ENCODE measurements at places on chromosomes 2 and 18.
A peak's percentile ranks its signal among the peaks of the same experiment; 100 is the strongest.

DNA sequence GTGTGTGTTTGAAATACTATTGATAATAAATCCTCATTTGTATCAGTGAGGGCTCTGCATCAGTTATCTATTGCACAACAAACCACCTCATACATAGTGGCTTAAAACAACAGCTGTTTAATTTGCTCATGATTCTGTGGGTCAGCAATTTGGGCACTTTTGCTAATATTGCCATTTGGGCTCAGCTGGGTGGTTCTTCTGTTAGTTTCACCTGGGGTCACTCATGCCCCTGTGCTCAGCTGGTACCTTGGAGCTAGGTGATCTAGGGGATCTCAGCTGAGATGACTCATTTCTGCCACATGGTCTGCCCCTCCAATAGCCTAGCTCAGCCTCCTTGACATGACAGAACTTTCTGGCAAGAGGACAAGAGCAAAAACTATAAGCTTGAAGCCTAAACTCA, 126.3 kb downstream of the LYPD6B start:
- DNase-seq = no peak

DNA sequence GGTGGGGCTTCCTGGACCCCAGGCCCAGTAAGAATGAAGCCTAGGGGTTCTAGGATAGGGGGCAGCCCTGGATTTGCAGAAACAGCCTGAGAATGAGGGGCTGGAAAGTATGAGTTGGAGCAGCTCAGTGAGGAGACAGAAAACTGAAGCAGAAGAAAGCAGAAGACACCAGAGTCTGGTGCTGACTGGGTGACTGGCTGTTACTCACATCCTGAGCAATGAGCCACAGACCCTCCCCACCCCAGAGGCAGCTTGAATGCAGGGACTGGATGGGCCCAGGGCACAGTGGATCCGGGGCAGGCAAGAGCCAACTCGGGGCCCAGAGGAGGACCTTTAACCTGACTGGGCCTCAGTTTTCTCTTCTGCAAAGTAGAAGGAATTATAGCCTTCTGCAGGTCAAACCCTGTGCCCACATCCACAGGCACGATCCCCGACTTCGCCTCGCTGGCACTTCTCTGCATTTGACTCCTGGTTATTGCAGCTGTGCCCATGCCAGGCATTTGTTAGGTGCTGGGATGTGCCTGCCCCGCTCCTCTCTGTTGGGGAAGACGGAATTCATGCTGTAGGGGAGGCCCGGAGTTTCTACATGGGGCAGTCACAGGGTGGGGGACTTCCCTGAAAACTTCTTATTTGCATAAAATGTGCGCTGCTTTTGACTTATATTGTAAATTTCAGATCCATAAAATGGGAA, 8.5 kb downstream of the STEAP3 start:
- DNase-seq = no peak

DNA sequence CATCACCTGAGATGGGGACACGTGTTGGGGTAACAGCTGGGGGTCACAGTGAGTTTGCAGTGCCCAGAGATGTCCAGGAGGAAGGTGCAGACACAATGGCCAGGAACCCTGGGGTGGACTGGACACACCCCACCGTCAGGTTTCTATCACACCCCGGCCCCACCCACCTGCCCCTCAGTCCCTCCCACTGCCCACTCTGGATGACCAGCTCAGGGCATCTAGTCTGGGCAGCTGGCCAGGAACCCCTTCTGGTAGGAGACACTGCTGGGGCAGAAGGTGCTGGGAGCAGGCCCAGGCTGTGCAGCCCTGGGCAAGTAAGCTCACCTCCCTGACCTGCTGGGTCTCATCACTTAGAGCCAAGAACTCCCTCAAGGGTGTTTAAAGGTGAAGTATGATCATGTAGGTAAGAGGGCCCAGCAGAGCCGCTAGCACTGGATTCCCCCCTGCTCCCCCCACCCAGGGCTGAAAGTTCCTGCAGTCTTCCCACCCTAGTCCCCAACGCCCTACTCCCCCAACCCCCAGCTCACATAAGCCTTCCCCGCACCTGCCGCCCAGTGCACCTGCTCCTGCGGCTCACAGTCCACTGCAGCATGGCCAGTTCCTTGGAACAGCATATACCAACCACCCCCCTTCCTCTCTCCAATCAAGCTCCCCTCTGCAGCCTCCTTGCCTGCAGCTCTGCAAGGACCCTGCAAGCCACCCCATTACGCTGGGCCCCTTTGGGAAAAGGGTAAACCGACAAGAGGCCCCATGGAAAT, 17.3 kb downstream of the BIN1 start:
- DNase-seq = no peak

GRCh38 chr2:239375278-239376061, 25.4 kb downstream of the HDAC4 start:
- no peak for DNase-seq

DNA sequence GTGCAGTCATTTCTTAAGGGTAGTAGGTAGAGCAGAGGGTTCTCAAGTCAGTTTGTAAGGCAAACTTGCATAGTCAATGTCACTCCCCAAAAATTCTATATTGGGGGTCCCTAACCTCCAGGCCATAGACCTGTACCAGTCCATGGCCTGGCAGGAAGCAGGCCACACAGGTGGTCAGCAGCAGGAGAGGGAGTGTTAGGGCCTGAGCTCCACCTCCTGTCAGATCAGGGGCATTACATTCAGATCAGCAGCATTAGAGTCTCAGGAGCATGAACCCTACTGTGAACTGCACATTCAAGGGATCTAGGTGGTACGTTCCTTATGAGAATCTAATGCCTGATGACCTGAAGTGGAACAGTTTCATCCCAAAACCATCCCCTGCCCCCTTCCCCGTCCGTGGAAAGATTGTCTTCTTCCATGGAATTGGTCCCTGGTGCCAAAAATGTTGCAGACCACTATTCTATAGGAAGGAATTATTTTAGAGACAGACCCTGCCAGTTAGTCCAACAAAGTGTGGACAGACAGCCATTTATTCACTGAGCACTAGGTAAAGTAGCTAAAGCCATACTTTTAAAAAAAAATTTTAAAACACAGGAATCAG, 6.7 kb downstream of the COA5 start:
- DNase-seq = peak; percentile 35

DNA sequence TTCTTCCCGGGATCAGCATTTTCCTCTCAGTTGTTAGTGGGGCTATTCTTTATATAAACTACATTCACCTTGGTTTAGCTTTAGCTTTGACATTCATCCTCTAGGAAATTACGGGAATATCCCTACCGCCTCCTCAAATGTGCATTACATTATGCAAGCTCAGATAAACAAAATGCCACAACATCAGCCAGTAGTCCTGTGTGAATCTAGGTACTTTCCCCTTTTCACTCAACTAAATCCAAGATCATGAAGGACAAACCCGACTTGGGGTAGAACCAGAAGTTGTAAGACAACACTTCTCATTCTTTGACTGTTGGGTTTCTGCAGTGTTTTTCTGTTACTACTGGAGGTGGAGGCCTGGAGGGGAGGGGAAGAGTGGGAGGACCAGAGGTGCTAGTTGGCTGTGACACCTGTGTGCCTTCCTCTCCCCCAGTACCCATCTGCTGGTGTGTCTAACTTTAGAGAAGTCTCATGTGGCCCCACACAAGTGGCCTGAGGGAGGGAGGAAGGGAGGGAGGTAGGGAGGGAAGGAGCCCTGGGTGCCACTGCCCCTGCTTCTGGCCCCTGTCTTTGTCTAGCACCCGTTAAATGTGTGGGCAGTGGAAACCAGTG, 84.8 kb upstream of the BCL2L11 start:
- no peak for DNase-seq

GRCh38 chr2:205188239-205189138, 493.8 kb upstream of the NRP2 start:
- DNase-seq = no peak

- no peak for DNase-seq
These were observed 57.9 kb upstream of the MSH2 start for GRCh38 chr2:47344890-47345589.

DNA sequence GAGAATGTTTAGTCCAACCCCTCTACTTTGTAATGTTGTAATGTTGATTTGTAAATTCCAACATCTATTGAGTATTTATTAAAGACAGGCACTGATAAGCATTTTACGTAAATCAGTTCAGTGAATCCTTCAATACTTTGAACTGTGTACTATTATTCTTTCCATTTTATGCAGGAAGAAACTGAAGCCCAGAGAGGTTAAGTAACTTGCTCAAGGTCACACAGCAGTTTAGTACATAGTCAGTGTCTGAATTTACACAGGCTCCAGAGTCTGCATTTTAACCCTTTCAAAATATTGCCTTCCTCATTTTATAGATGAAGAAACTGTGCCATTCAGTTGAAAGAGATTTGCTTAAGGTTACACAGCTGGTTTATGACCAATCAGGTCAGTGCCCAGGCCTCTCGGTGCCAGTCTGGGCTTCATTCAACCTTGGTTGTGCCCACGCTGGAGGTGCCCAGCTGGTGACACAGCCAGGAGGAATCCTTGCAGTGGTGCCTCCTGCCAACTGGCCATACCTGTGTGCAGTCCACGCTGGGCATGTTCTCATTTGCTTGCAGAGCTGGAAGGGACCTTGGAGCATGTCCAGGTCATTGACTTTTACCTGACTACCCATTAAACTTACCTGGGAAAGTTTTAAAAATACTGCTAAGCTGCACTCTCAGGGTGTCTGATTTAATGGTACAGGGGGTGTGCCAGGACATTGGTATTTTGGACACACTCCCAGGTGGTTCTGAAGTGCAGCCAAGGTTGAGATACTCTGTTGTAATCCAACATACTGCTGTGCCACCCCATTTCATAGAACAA, 74.3 kb upstream of the CYRIA start:
- no peak for DNase-seq

DNA sequence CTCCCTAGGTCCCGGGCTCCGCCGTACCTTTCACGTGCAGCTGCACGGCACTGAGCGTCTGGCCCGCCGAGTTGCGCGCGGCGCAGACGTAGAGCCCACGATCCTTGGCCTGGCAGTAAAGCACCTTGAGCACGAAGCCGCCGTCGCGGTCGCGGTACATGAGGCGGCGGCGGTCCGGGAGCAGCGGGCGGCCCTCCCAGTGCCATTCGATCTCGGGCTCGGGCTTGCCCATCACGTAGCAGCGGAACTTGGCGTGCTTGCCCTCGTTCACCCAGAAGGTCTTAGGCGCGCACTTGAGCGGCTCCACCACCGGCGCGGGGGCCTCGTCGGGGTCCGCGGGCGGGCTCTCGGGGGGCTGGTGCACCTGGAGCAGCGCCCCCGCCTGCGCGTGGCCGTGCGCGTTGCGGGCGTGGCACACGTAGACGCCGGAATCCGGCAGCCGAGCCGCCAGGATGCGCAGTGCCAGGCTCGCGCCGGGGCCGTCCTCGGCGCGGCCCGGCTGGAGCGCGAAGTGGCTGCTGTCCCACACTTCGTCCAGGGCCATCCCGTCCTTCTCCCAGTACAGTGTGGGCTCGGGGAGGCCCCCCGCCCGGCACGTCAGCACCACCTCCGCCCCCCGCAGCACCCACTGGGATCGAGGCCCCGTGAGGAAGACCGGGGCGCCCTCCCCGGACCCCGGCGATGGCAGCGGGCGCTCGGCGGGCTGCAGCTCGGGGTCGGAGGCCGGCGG, 980 bp downstream of the OBSL1 start:
- DNase-seq = no peak

DNA sequence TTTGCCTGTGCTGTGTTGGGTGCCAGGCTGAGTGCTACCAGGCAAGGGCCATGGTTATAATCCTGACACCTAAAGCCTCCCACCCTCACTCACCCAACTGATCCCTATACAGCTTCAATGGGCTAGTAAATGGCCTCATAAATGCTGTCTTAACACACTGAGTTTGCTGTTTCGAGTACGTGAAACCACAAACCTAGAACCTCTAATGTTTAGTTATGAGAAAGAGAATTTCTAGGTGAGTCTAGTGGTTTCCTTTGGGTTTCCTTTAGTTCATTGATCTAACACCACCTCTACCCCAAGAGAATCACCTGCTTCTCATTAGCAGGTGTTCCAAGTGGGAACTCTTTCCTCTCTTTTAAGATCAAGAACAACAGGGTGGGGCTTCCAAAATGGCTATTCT, 172.0 kb downstream of the MC4R start:
- DNase-seq = no peak

GRCh38 chr2:181235683-181236459, 221.3 kb upstream of the ITGA4 start:
- DNase-seq = no peak

DNA sequence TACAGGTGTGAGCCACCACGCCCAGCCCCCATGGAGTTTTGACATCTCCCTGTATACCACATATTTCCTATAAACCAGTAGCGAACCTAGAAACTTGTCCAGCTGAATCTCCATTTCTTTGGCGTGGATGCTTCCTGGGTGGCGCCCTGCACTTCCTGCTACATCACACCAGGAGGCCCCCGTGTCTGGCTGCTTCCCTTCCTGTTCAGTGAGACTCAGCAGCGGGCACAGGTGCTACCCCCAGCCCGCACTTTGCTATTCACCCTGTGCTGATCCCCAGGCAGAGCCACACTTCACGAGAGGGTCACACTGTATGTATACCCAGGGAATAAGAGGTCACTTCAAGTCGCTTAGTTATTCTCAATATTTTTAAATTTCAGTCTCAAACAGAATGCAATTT, 35.0 kb downstream of the CYP27C1 start:
- peak; percentile 28 for DNase-seq

DNA sequence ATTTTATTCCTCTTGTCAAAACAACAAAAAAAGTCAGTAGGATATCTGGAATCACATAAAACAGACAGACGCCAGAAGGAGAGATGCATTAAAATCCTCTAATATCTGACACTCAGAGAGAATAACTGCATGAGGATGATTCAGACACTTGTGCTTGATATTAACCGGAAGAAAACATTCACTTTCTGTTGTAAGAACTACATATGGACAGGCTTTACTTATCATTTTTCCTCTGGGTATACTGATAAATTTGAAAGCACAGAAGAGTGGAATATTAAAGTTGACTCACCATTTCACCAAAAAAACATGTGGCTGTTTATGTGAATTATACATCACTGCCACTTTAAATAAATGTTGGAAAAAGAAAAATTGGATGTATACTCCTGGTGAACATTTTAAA, 589.1 kb upstream of the CDH2 start:
- DNase-seq = no peak

DNA sequence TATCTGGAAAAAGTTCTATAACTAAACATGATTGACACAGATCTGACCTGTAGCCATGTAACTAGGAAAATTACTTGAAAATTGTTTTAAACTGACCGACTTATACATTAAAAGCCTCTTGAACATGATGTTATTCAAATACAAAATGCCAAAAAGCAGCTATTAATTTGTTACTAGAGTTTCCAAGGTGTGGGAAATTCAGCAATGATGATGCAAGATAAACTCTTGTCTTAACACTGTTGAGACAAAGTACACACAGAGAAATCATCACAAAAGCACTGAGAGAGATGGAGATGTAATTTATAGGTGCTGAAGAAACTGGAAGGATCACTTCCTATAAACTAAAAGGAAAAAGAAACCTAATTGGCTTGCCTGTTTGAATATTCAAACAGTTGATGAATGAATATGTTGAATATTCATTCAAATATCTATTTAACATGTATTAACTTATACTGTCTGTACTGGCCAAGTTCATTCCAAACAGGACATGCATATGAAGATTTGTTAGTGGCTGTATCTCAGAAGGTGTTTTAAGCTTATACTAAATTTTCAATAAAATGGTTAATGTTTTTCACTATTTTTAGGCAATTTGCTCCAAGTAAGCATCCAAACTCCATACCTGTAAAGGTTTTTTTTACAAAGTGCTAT, 34.6 kb upstream of the WDR75 start:
- no peak for DNase-seq

- no peak for DNase-seq
These were observed 79.8 kb upstream of the PID1 start for GRCh38 chr2:229350883-229351282.
